Stimulated activated CD8-positive, alpha-beta memory T cell treated with anti-CD3 and anti-CD28 coated beads, Interleukin-2, amount 100 ng/mL, for 1 hour (primary cell): ENCODE measurements at places on chromosomes 5 and 9.

GRCh38 chr9:136662656-136663581 is at the start of gene EGFL7:
EGFL7 (plus strand) TSS chr9:136662916; CDS start chr9:136668283, 5,367 bp downstream.
- no peak for DNase-seq

- DNase-seq = no peak
Observed at GRCh38 chr5:14794583-14795230, 76.9 kb downstream of the ANKH start.

DNA sequence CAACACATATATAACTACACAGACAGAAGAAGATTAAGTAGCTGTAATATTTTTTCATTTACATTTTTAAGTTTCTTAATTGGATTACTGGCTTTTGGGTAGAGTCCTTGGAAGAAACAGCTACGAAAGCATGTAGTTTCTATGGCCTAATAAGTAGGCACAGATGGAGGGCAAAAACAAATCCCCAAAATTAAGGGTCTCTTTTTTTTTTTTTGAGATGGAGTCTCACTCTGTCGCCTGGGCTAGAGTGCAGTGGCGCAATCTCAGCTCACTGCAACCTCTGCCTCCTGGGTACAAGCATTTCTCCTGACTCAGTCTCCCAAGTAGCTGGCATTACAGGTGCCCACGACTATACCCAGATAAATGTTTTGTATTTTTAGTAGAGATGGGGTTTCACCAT is 27.1 kb upstream of the MTMR12 start:
- DNase-seq = no peak

GRCh38 chr5:32613050-32613672 is 27.8 kb downstream of the SUB1 start:
- peak; percentile 70 for DNase-seq

GRCh38 chr5:68242743-68243142 is 27.2 kb downstream of the PIK3R1 start:
- DNase-seq = no peak

DNA sequence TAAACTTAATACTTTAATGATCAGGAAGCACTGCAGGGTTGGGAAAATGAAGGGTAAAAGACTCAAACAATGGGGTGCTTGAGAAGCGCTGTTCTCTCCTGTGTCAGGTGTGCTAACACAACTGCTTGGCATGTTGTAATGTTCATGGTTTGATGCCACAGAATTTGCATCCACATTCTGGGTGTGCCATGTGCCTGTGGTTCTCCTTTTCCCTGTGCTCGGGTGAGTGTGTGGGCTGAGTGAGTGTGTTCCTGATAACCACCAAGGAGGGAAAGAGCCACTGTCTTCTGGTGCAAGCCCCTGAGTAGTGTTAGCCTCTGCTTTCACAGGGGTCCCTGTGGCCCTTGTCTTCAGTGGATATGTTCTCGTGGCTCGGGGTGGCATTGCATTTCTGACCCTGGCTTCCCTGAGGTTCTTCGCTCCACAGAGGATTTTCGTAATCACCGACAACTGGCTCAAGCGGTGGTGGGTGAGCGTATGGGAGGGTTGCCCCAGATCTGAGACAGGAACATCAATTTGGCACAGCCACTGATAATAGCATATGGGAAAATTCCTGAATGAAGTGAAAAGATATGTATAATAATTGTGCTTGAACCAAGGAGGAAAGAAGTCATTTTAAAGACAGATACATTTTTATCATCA is 102.0 kb downstream of the MVB12B start:
- no peak for DNase-seq

GRCh38 chr9:92949266-92949982 is 2.1 kb downstream of the FGD3 start:
- DNase-seq = no peak

GRCh38 chr9:37574241-37574721 is 1.9 kb downstream of the FBXO10 start:
- no peak for DNase-seq

GRCh38 chr9:16265688-16266087 is 604.8 kb downstream of the BNC2 start:
- no peak for DNase-seq

DNA sequence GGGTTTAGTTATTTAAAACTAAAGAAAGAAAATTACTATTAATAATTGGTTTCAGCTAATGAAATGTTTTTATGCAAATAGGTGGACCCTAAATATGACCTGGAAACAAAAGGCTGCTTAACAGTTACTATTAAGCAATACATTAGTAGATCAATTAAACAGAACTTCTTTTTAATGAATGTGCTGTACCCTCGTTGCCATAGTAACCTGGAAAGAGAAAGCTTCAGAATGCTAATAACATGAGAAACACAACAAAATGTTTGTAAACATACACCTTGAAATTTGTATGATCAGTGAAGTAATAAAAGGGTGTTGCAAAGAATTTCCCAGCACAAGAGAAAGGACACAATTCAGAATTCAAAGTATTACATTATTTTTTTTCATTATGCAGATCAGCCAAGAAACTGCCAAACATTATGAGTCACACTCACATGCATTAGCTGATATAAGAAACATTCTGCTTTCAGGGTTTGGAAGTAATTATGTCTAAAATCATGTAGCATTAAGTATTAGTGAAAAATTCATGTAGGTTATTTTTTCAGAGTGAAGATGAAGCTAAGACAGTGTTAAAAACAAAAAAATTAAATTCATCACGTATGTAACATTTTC is 348.3 kb downstream of the ISL1 start:
- DNase-seq = no peak

GRCh38 chr5:138468133-138468965 is 3.1 kb downstream of the EGR1 start:
- peak; percentile 46 for DNase-seq

DNA sequence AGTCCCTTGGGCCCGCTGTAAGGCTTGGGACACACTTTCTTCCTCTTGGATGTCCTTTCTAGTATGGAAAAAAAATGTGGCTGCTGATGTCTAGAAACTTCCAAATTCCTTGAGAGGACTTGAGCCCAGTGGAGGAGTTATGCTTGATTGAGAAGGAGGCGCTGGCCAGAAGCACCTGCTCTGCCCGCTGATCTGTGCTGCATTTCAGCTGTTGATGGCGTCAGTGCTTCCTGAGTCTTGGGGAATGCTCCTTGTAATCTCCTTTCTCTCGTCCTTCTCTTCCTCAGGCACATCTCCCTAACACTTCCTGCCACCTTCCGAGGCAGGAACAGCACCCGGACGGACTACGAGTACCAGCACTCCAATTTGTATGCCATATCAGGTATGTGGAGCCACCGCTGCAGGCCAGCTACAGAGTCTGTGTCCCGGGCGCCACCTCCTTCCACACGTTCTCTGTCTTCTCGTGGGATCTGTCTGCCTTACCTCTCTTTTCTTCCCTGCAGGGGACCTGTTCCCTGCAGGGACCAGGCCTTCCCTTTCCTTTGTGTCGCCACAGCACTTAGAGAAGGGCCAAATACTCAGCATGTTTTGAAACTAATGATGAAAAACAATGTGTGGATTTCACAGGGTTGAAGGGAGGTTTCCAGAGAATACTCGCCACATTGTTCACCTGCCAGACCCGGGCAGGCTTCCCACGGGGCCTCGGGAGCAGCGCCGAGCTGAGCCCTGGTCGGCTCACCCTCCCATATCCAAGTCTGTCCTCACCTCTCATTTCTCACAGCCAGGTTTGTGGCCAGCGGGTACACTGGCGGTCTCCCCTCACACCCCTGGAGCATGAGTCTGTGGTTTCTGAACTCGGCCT is 95.2 kb downstream of the MVB12B start:
- no peak for DNase-seq

- no peak for DNase-seq
Observed at GRCh38 chr5:158875272-158875679, 224.4 kb downstream of the EBF1 start.

DNA sequence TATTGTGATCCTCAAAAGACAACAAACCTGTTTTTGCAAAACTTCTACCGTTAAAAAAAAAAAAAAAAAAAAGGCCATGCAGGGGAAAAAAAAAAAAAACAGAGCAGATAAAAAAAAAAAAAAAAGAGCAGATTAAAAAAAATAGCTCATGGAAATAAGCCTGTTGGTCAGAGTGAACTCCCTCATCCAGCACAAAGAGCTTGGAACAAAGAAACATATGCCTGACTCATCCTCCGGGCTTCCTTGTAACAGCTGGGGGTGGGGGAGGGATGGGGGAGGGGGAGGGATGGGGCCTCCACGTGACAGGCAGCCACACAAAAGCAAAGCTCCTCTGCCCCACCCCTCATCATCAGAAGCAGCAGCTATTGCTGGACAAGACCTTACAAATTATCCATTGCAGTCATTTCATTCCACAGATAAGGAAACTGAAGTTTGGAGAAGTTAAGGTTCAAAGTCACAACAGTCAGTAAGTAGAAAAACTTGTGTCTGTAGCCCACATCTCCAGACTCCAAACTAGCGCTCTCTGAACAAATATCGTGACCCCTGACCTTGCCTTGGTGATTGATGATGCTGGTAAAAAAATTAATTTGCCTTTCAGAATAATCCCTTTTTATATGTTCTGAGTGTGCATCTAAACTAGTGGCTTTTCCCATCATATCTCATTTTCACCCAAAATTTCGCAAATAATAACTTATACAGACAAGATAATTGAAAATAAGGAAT is 38.9 kb downstream of the SLC35D2 start:
- DNase-seq = no peak

GRCh38 chr5:110043025-110043424 is 353.3 kb downstream of the MAN2A1 start:
- no peak for DNase-seq

- no peak for DNase-seq
Observed at GRCh38 chr5:181114844-181115778, 15.9 kb downstream of the OR2V1 start.

DNA sequence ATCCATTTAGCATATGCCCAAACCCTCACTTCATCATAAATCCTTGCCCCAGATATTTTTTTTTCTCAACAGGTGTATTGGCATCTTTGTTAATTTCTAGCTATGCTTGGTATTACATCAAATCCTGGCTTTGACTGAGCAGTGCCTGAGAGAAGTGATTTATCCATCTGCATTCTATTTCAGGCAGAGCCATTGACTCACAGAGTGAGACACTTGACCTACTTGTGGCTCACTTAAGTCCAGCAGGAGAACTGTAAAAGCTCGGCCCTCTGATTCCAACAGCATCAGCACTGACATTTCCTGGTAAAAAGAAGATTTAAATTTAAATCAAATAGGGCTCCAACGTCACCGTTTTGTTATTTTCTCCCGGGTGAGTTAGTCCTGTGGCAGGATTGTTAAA is 93.4 kb downstream of the PLK2 start:
- DNase-seq = no peak

- no peak for DNase-seq
Observed at GRCh38 chr5:142663246-142663645, 22.6 kb downstream of the FGF1 start.

GRCh38 chr5:7271435-7272084 is 124.4 kb upstream of the ADCY2 start:
- DNase-seq = no peak

DNA sequence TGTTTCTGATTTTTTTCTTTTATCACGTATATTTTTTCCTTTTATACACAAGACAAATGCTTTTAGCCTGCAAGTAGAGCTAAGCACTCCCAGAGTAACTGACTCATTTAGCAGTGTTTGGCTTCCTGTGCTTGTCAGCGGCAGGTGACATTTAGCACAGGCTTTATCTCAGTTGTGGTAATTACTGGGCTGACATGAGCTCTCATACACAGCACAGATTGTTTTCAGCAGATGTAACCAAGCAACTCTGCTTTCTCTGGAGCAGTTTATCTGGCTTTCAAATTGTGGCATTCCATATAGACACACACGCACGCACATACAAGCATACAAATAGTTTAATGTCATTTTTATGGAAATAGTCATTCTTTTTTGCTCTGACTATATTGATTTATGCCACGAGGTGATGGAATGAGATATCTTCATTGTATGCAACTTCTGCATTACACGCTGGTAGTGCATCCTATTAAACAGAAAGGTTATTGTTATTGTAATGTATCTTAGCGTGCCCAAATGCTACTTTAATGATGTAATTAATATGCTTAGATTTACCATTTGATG is 379.0 kb upstream of the GRAMD2B start:
- no peak for DNase-seq

- DNase-seq = no peak
Observed at GRCh38 chr5:91384671-91385430, 1.7 kb upstream of the ARRDC3 start.

DNA sequence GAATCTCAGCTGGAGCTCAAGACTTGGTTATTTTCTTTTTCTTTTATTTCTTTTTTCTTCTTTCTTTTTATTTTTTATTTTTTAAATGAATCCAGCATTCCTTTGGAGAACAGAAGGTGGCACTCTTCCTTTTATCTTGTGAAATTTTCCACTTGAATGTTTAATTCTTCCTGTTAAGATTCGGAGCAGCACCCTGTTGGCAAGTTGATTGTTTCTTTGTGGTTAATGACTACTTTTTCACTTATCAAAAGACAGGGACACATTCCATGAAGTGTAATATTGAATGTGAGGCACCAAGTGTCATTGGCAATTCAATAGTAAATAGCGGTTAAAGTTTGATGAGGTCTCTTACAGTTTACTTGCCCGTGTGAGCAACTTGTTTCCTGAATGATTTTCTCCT is 240.5 kb upstream of the CHD1 start:
- DNase-seq = no peak

GRCh38 chr9:123116036-123116435 is 82.6 kb downstream of the GPR21 start:
- no peak for DNase-seq

DNA sequence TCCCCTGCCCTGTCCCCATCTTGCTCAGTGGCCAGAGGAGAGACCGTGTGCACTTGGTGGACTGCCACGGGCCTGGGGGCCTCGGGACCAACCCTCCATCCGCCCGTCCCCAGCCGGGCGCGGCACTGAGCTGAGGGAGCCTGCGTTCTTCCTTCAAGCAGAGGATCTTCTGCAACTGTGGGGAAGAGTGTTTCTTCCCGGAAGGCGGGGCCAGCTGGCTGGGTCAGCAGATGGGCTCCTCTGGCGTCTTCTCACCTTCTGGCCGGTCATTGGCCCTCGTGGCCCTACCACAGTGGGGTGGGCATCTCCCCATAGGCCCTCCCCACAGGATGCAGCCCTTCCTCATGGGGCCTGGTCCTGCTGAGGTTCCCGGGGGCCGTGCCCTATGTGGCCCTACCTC is 17.4 kb downstream of the RXRA start:
- DNase-seq = no peak

DNA sequence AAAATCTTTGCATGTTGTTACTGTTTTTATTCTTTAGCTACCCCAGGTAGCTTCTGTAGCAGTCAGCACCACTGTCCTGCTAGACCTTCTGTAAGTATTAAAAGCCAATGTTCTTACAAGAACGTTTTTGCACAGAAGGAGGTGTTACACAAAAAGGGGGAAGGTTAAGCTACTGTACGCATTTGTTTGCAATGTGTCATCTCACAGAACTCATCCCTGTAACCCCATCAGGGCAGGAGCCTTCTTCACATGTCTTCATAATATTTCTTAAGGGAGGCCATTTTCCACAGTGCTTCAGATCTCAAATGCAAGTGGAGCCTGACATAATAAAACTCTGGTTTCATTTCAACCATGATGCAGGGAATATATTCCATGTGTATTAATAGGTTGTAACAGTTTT is 67.9 kb downstream of the OSMR start:
- DNase-seq = no peak

DNA sequence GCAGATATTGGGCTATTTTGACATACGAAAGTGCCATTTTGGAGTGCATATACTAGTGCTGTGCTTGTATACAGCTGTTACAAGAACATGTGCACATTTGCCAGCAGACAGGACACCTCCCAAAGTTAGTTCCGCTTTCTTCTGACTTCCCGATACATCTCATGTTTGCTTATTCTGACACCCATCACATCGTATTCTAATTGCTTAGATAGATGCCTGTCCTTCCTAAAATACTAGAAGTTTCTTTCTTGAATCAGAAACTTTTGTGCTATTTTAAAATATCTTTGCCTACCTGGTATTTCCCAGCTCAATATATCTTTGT is 177.8 kb downstream of the TTLL11 start:
- no peak for DNase-seq

GRCh38 chr5:104951829-104952228 is 1389.2 kb upstream of the NUDT12 start:
- DNase-seq = no peak
